ENCODE measurements at places on chromosomes 16 and 17.

DNA sequence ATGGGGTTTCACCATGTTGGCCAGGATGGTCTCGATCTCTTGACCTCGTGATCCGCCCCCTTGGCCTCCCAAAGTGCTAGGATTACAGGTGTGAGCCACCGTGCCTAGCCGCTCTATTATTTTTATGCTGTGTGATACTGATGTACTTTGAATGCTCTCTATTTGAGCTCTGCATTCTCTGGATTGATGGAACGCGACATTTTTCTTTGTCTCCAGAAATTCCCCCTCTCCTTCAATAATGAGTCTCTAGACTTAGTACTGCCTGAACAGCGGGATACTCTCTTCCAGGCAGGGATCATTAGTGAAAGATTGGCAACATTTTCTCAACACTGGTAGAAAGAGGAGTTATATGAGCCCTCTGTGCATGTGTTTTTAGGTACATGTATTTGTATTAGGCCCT lies 93.3 kb upstream of the CLEC3A start:
- no peak for DNase-seq

GRCh38 chr16:56357765-56358322 lies 67.5 kb downstream of the AMFR start:
- no peak for DNase-seq

- no peak for DNase-seq
Observed at GRCh38 chr17:44062871-44063270, 3.6 kb downstream of the LSM12 start.

- DNase-seq, result no peak
Observed at GRCh38 chr17:59851439-59852375, 41.0 kb downstream of the TUBD1 start.

GRCh38 chr17:38601539-38602351 lies 4.0 kb downstream of the SRCIN1 start:
- DNase-seq, result no peak

- DNase-seq, result no peak
Observed at GRCh38 chr16:15620611-15621195, 22.3 kb downstream of the MARF1 start.

DNA sequence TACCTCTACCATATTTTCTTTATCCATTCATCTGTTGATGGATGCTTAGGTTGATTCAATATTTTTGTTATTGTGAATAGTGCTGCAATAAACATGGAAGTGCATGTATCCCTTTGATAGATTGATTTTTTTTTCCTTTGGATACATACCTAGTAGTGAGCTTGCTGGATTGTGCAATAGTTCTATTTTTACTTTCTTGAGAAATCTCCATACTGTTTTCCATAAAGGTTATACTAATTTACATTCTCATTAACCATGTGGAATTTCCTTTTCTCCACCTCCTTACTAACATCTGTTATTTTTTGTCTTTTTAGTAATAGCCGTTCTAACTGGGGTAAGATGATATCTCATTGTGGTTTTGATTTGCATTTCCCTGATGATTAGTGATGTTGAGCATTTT lies 124.6 kb upstream of the TOX3 start:
- no peak for DNase-seq

GRCh38 chr16:46721885-46722284 lies 26.3 kb downstream of the MYLK3 start:
- no peak for DNase-seq

DNA sequence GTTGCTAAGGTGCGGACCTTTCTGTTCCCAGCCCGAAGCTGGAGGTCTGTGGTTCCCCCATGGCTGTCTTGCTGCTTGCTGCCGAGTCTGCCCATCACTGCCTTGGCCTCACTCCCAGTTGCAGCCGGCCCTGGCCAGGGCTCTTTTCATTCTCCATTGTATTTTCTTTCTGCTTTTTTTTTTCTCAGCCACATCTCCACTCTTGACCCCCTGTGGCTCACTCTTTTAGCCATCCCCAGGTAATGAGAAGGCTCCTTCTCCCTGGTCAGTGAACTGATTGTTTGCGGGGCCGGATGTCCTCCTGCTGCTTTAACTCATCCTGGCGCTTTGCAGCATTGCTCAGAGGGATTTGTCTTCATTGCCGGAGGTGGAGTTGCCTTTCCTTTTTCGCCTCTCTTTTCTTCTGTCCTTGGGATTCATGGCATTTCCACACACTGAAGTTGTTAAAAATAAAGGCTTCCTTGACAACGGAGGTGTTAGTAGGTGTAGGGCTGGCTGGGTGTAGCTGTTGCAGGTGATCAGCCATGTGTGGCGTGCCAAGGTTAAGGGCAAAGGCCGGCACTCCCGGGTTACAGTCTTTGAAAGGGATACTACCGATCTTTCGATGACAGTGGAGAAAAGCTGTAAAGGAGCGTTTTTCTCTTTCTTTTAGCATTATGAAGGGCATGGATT lies 34.1 kb downstream of the MAP2K6 start:
- DNase-seq, result no peak

DNA sequence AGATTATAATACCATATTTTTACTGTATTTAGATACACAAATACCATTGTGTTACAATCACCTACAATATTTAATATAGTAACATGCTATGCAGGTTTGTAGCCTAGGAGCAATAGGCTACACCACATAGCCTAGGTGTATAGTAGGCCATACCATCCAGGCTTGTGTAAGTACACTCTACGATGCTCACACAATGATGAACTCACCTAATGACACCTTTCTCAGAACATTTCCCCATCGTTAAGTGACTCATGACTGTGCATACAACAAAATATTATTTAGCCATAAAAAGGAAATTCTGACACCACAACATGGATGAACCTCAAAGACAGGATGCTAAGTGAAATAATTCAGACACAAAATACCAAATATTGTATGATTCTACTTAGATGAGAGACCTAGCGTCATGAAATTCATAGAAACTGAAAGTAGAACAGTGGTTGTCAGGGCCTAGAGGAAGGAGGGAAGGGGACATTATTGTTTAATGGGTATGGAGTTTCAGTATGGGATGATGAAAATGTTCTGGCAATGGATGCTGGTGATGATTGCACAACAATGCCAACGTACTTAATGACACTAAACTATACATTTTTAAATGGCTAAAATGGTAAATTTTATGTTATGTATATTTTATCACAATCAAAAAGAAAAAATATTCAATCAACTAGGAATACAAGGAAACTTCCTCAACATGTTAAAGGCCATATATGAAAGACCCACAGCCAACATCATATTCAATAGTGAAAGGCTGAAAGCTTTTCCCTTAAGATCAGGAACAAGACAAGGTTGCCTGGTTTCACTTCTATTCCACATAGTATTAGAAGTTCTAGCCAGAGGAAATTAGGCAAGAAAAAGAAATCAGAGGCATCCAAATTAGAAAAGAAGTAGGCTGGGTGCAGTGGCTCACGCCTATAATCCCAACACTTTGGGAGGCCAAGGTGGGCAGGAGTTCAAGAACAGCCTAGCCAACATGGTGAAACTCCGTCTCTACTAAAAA lies 5.9 kb upstream of the C16orf87 start:
- DNase-seq, result no peak

- no peak for DNase-seq
Observed at GRCh38 chr17:66025551-66025950, 166.4 kb downstream of the CEP112 start.

- no peak for DNase-seq
Observed at GRCh38 chr17:56358651-56359050, 205.4 kb downstream of the ANKFN1 start.

GRCh38 chr17:43529947-43530287 lies 16.2 kb downstream of the ETV4 start:
- DNase-seq, result no peak

- no peak for DNase-seq
Observed at GRCh38 chr17:80730739-80731138, 186.1 kb downstream of the RPTOR start.

DNA sequence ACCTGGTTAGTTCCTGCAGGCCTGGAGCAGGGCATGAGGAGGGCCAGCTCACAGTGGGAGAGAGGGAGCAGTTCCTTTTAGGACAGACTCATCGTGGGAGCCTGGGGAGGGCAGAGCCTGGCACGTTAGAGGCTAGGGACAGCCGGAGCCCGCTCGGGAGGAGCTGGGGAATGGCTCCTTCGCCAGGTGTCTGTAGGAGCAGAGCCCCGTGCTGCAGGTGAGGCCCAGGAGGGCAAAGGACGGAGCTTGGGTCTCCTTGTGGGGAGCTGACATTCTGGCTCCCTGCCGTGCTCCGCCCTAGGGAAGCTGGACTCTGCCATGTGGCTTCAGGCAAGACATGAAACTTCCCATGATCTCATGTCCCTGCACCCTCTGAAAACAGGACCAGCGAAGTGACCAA lies 18.7 kb upstream of the MTSS2 start:
- no peak for DNase-seq

DNA sequence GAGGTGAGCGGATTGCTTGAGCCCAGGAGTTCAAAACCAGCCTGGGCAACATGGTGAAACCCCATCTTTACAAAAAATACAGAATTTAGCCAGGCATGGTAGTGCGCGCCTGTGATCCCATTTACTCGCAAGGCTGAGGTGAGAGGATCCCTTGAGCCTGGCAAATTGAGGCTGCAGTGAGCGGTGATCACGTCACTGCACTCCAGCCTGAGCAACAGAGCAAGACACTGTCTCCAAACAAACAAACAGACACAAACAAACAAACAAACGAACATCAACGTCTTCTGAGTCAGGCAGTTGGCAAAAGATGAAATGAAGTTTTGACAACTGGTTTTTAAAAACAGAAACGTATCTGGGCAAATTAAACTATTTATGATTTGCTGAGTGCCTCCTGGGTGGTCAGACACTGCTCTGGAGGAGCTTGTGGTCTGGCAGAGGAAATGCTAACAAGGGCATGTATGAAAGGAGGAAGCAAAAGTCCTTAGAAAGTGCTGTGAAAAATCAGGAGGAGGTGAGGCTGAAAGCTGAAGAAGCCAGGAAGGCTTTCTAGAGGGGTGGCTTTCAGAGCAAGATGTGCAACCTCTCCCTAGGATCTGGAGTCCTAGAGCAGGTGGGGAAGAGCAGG lies 10.2 kb upstream of the KRT20 start:
- DNase-seq, result no peak

GRCh38 chr16:57314161-57314785 lies 29.8 kb upstream of the PLLP start:
- no peak for DNase-seq

GRCh38 chr17:17066021-17066420 lies 23.8 kb downstream of the MPRIP start:
- no peak for DNase-seq

DNA sequence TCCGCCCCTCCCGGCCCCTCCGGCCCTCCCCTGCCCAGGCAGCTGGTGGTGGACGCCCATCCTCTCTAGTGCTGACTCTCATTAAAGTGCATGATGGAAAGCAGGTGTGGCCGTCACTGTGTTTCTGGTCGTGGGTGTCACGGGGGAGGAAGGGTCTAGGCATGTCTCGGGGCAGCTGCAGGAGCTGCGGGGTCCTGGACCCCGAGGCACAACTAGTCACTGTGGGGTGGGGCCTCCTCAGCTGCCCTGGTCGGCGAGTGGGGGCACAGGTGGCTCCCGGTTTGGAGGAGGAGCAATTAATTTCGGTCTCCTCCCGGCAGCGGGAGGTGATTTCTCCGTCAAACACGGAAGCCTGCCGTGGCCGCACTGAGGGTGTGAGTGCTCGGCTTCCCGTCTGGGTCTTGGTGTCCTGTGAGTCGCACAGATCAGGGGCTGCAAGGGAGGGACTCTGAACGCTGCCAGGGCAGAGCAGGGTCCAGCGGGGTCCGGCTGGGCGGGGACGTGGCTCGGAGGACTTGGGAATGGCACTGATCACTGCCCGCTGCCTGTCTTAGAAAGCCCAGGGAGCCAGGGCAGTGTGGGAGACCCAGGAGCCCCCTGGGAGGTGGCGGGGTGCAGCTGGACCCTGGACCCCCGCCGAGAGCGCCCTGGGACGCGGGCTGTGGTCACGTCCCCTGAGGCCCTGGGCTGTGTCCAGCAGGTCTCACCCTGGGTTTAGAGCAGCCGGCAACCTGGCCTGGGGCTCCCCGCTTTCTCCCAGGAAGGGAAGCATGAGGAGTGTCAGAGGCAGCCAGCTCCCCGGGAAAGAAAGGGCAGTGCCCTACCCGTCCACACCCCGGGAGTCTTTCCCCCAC lies 3.3 kb downstream of the TPSD1 start:
- no peak for DNase-seq

GRCh38 chr17:20206068-20206467 lies 196.9 kb downstream of the SPECC1 start:
- no peak for DNase-seq

- no peak for DNase-seq
Observed at GRCh38 chr16:79848719-79849118, 248.2 kb upstream of the MAF start.

DNA sequence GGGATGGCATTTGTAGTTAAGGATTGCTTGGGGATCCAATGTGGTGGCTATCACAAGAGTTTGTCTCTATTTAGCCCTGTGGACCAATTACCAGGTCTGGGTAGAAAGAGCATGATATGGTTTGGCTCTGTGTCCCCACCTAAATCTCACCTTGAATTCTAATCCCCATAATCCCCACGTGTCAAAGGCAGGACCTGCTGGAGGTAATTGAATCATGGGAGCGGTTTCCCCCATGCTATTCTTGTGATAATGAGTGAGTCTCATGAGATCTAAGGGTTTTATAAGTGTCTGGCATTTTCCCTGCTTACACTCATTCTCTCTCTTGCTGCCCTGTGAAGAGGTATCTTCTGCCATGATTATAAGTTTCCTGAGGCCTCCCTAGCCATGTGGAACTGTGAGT lies 86.4 kb upstream of the HS3ST4 start:
- no peak for DNase-seq

GRCh38 chr16:78097548-78097947 lies 1.9 kb upstream of the WWOX start:
- no peak for DNase-seq

- DNase-seq, result no peak
Observed at GRCh38 chr17:50347117-50347893, 1.4 kb downstream of the XYLT2 start.

DNA sequence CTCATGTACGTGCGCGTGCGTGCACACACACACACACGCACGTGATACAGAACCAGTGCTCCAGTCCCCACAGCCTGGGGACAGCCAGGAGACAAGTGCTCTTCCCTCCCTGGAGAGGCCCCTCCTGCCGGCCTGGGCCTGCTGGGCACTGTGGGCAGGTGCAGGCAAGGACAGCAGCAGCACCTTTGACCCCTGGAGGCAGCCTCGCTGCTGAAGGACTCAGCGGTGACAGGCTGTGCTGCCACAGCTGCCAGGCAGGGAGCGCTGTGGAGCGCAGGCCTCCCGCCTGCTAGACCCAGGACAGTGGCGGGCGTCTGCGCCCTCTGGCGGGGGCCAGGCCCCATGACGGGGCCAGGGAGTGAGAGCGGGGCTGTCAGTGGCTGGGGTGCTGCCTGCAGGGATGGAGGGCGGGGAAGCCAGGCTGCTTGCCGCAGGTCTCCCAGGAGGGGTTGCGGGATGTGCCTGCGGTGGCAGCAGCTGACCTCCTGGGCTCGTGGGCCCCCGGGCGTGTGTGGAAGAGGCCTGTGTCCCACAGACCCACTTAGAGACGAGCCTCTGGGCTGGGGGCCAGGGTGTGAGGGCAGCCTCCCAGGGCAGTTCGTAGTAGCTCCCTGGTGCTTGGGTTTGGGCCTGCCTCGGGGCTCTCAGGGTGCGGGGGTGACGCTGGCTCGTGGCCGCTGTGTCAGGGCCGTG lies 63.5 kb upstream of the PVALEF start:
- DNase-seq, result peak; percentile 54

- DNase-seq, result no peak
Observed at GRCh38 chr16:68492543-68493411, 44.5 kb upstream of the SMPD3 start.
